ENCODE measurements at places on chromosomes 4 and X. TPM values are rescaled to one million over a fixed set of nuclear protein-coding genes. Genes with fewer than 3 reads are reported as not detected.

GRCh38 chrX:46642145-46642544 is 68.6 kb downstream of the CHST7 start:
- peaks cover 16% of the 10 kb centered on the region for H3K4me1 ChIP-seq
- peak; percentile 14 for DNase-seq
- no peak overlapping the region for H3K4me3 ChIP-seq
- H3K27me3 ChIP-seq: no peaks in the 10 kb centered on the region
- peaks cover 9% of the 10 kb centered on the region for H3K36me3 ChIP-seq

- no peaks in the 10 kb centered on the region for H3K27me3 ChIP-seq
- DNase-seq: peak; percentile 48
- H3K4me3 ChIP-seq: peak overlapping the region; percentile 38
- H3K4me1 ChIP-seq: peaks cover 27% of the 10 kb centered on the region
- peaks cover 44% of the 10 kb centered on the region for H3K36me3 ChIP-seq
Measured at GRCh38 chr4:6855692-6856297, 53.8 kb upstream of the TBC1D14 start.

The CLIC2 gene
- total RNA-seq: 0.88 TPM

- peak; percentile 75 for DNase-seq
- no peaks in the 10 kb centered on the region for H3K27me3 ChIP-seq
- no peaks in the 10 kb centered on the region for H3K36me3 ChIP-seq
- H3K4me3 ChIP-seq: no peak overlapping the region
- peak overlapping the region; percentile 32 for H3K27ac ChIP-seq
- peaks cover 14% of the 10 kb centered on the region for H3K4me1 ChIP-seq
Measured at GRCh38 chr4:17324386-17324830, 187.5 kb downstream of the QDPR start.

DNA sequence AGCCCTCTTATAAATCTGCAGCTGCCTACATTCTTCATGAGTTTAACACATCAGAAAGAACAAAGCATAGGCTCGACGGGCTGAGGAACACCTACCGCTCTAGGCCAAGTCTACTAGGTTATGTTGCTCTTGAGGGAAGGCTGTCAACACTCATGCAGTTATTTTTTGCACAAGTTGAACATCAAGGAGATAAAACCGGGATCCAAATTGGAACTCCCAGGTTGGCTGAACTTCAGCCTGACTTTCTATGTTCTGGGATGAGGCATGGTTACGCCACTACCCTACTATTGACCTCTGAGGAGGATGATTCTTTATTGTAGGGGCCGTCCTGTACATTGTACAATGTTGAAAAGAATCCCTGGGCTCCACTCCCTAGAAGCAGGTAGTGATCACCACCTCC is 37.3 kb upstream of the ARSH start:
- no peak overlapping the region for H3K27ac ChIP-seq
- H3K4me1 ChIP-seq: peaks cover 5% of the 10 kb centered on the region
- H3K36me3 ChIP-seq: no peaks in the 10 kb centered on the region
- no peak for DNase-seq

DNA sequence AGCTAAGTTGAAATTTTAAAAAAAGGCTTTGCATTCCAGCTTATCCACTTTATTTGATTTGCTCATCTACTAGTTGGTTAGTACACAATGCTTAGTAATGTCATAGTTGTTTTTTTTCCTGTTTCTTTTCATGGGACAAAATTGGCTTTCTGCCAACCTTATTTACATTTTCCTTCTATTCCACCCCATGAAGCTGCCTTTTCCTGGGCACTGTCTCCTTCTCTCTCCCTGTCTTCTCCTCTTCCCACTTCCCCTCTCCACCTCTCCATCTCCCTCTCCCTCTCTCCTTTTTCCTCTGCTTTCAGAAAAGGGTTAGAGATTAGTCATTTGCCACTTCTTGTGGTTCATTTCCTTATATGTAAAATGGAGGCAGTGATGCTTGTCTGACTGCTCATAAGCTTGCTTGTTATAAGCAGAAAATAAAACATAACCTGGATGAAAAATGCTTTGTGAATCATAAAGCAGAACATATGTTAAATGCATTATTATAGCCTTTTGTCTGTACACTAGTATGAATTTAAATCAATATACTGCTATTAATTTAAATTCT is 181.9 kb downstream of the CEP135 start:
- no peak for DNase-seq
- no peak overlapping the region for H3K4me3 ChIP-seq
- no peak overlapping the region for H3K27ac ChIP-seq

Data from activated CD4-positive, alpha-beta T cell treated with anti-CD3 and anti-CD28 coated beads for 36 hours (primary cell).